ENCODE measurements at places on chromosomes 1 and 21. TPM values are rescaled to one million over a fixed set of nuclear protein-coding genes. Genes with fewer than 3 reads are reported as not detected.

Gene SPRR2F
- total RNA-seq: not detected

Gene SLFNL1
- not detected for total RNA-seq

Gene ZNF697
- total RNA-seq: 8.5 TPM

Gene SDHB
- 84.1 TPM for total RNA-seq

- DNase-seq: peak; percentile 99
- H3K4me1 ChIP-seq: peaks cover 25% of the 10 kb centered on the region
- H3K27me3 ChIP-seq: no peaks in the 10 kb centered on the region
- peaks cover 10% of the 10 kb centered on the region for H3K36me3 ChIP-seq
- H3K4me3 ChIP-seq: peak overlapping the region; percentile 87
Measured at GRCh38 chr1:6601049-6601922, 1.4 kb downstream of the KLHL21 start.

- no peaks in the 10 kb centered on the region for H3K36me3 ChIP-seq
- peak; percentile 91 for DNase-seq
- no peak overlapping the region for H3K27ac ChIP-seq
- H3K4me1 ChIP-seq: peaks cover 14% of the 10 kb centered on the region
- H3K27me3 ChIP-seq: no peaks in the 10 kb centered on the region
Measured at GRCh38 chr1:56958526-56958925, 7.3 kb downstream of the C8B start.

DNA sequence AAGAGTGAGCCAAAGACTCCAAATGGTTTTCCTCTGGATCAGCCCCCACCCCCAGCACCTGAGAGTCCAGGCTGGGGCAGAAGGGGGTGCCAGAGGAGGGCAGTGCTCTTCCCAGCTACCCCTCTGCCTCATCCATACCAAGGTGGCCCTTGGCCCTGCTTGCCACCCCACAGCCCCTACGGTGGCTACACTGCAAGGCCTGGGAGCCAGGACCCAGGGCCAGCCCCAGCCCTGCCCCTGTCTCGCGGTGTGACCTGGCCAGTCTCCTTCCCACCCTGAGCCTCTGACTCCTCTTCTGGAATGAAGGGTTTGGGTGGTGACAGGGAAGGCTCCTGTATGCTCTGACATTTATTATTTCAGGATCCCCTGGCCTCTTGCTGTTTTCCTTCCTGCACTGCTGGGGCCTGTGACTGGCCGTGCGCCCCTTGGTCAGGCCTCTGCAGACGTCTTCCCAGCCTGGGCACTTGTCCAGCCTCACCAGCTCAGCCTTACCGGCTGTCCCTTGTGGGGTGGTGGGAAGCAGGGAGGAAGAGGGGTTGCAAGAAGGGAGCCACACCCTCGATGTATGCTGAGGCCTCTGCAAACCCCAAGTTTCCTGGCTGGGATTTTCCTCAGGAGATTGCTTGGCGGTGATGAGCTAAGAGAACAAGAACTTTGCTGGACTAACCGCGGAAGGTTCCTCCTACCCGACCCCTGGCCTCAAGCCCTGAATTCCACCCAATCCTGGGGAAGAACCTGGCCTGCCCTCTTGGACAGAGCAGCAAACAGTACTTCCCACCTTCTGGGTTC, 13.5 kb downstream of the ASAP3 start:
- peak; percentile 76 for DNase-seq
- H3K4me1 ChIP-seq: peaks cover 42% of the 10 kb centered on the region
- H3K4me3 ChIP-seq: no peak overlapping the region
- H3K36me3 ChIP-seq: no peaks in the 10 kb centered on the region
- peak overlapping the region; percentile 69 for H3K27ac ChIP-seq
- H3K27me3 ChIP-seq: no peaks in the 10 kb centered on the region

GRCh38 chr1:34779962-34780361, 1.1 kb upstream of the GJB3 start:
- no peaks in the 10 kb centered on the region for H3K36me3 ChIP-seq
- H3K4me1 ChIP-seq: 0 out of 2 replicates have a peak, but pooled peaks cover 5% of the 10 kb centered on the region
- H3K4me3 ChIP-seq: no peak overlapping the region
- peaks cover 39% of the 10 kb centered on the region for H3K27me3 ChIP-seq

- H3K27ac ChIP-seq: no peak overlapping the region
- H3K4me3 ChIP-seq: peak overlapping the region; percentile 76
- no peaks in the 10 kb centered on the region for H3K27me3 ChIP-seq
- DNase-seq: peak; percentile 24
Measured at GRCh38 chr1:244919320-244920282, 55.3 kb upstream of the HNRNPU start.

- peak; percentile 4 for DNase-seq
- H3K27me3 ChIP-seq: no peaks in the 10 kb centered on the region
- H3K4me3 ChIP-seq: no peak overlapping the region
- H3K36me3 ChIP-seq: no peaks in the 10 kb centered on the region
- H3K27ac ChIP-seq: no peak overlapping the region
Measured at GRCh38 chr1:82227306-82228095, 426.8 kb downstream of the ADGRL2 start.

DNA sequence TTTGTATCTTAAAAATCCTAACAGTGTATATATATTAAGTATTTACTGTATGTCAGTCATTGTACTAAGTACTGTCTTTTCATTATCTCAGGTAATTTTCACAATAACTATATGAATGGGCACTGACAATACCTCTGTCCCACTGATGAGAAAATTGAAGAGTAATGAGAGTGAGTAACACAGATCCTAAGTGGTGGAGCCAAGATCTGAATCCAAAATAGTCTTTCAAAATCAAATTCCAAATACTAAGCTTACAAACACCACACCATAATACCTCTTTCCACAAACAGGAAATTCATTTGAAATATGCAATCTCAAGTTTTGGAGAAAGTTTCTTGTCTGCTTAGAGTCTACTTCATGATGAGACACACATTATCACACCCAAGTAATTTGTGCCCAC, 105.9 kb upstream of the EDEM3 start:
- no peak overlapping the region for H3K27ac ChIP-seq
- H3K36me3 ChIP-seq: no peaks in the 10 kb centered on the region

GRCh38 chr21:25313829-25314228, 293.5 kb downstream of the MRPL39 start:
- 0 out of 2 replicates have a peak, but pooled peaks cover 4% of the 10 kb centered on the region for H3K4me1 ChIP-seq
- peak overlapping the region; percentile 51 for H3K4me3 ChIP-seq
- no peak overlapping the region for H3K27ac ChIP-seq
- DNase-seq: peak; percentile 56

- no peak for DNase-seq
- H3K27me3 ChIP-seq: no peaks in the 10 kb centered on the region
- H3K4me3 ChIP-seq: no peak overlapping the region
- no peaks in the 10 kb centered on the region for H3K4me1 ChIP-seq
Measured at GRCh38 chr1:187034501-187034900, 205.8 kb downstream of the PLA2G4A start.

- H3K27ac ChIP-seq: no peak overlapping the region
- no peaks in the 10 kb centered on the region for H3K36me3 ChIP-seq
- no peaks in the 10 kb centered on the region for H3K27me3 ChIP-seq
- no peak for DNase-seq
- no peak overlapping the region for H3K4me3 ChIP-seq
Measured at GRCh38 chr1:52180176-52180575, 38.3 kb downstream of the ZFYVE9 start.

- DNase-seq: no peak
- peaks cover 9% of the 10 kb centered on the region for H3K4me1 ChIP-seq
- no peak overlapping the region for H3K4me3 ChIP-seq
- H3K27ac ChIP-seq: no peak overlapping the region
- H3K36me3 ChIP-seq: no peaks in the 10 kb centered on the region
Measured at GRCh38 chr1:65479554-65480204, 59.2 kb downstream of the LEPR start.

DNA sequence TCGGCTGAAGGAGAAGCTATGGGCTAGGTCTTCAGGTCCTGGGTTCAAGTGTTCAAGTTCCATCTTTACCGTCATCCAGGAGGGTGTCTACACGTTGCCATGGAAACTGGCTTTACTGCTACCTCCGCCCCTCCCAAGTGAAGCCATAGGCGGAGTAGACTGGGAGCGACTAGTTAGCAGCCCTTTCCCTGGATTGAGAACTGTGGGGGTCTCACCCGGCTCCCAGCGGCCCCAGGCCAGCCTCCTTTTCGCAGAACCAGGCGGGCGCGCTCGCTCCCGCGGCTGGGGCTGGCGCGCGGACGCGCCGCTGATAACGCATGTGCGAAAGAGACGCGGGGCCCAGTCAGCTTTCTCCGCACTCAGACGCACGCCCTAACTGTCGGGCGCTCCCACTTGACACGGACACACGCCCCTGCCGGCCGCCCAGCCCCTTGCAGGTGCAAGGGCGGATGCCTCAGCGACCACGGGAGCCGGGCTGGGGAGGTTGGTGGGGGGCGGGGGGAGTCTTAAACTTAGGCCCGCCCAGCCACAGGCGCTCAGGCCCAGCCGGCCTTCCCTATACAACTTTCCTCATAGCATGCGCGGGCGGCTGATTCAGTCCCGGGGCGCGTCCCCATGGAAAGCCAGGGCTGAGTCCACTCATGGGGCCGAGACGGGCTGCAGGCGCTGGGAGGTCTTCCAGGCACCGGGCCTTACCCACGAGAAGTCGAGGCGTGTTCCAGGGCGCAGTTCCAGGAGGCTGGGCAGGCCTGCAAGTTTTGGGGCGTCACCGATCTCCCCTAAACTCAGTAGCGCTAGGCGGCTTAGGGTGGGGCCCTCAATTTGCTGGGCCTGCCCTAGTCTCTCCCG, 7.4 kb downstream of the EFNA4 start:
- H3K27me3 ChIP-seq: no peaks in the 10 kb centered on the region
- peak overlapping the region; percentile 67 for H3K4me3 ChIP-seq
- H3K27ac ChIP-seq: peak overlapping the region; percentile 44
- no peaks in the 10 kb centered on the region for H3K36me3 ChIP-seq
- peak; percentile 95 for DNase-seq

- no peaks in the 10 kb centered on the region for H3K36me3 ChIP-seq
- no peak overlapping the region for H3K4me3 ChIP-seq
- no peak overlapping the region for H3K27ac ChIP-seq
- DNase-seq: no peak
- H3K4me1 ChIP-seq: no peaks in the 10 kb centered on the region
Measured at GRCh38 chr1:242025681-242026080, 26.8 kb upstream of the MAP1LC3C start.

- peaks cover 5% of the 10 kb centered on the region for H3K4me1 ChIP-seq
- H3K27me3 ChIP-seq: no peaks in the 10 kb centered on the region
Measured at GRCh38 chr1:201255479-201256362, 27.6 kb upstream of the PKP1 start.

DNA sequence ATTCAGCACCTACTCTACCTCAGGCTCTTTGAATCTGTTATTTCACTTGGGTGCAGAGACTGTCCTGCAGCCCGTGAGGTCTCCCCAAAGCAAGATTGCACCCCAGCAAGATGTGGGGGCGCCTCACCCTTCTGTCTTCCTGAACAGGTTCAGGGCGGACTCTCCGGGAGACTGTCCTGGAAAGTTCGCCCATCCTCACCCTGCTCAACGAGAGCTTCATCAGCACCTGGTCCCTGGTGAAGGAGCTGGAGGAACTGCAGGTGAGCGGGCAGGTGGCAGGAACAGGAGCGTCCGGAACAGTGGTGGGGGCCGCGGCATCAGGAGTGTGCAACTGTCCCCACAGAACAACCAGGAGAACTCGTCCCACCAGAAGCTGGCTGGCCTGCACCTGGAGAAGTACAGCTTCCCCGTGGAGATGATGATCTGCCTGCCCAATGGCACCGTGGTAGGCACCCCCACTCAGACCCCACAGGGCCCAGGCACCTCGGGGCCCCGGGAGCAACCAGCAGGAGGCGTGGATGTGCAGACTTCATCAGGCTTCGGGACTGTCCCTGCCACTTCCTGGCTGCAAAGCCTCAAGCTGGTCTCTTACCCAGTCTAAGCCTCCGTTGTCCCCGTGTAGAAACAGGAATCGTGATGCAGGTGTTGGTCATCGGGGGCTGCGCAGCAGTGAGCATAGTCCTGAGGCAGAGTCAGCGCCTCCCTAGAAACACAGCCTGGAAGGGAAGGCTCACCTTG, 5.9 kb upstream of the MTFR1L start:
- H3K4me1 ChIP-seq: peaks cover 14% of the 10 kb centered on the region
- no peak for DNase-seq
- no peaks in the 10 kb centered on the region for H3K27me3 ChIP-seq
- H3K4me3 ChIP-seq: no peak overlapping the region
- no peaks in the 10 kb centered on the region for H3K36me3 ChIP-seq

GRCh38 chr21:36082237-36082664, 12.4 kb downstream of the CBR1 start:
- H3K4me1 ChIP-seq: no peaks in the 10 kb centered on the region
- no peak overlapping the region for H3K4me3 ChIP-seq
- no peak overlapping the region for H3K27ac ChIP-seq
- no peak for DNase-seq

DNA sequence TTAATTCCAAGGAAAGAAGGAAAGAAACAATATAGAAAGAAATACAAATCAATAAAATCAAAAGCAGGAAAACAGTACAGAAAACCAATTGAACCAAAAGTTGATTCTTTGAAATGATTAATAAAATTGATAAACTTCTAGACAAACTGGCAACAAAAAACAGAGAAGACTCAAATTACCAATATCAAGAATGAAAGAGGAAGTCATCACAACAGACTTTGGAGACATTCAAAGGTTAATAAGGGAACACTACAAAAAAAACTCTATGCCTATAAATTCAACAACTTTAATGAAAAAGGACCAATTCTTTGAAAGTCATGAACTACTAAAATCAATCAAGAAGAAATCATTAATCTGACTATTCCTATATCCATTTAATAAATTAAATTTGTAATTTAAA, 329.3 kb upstream of the NR5A2 start:
- H3K27ac ChIP-seq: no peak overlapping the region
- no peaks in the 10 kb centered on the region for H3K36me3 ChIP-seq
- DNase-seq: no peak
- peaks cover 7% of the 10 kb centered on the region for H3K4me1 ChIP-seq

- H3K4me1 ChIP-seq: no peaks in the 10 kb centered on the region
- no peaks in the 10 kb centered on the region for H3K36me3 ChIP-seq
- H3K27ac ChIP-seq: no peak overlapping the region
- H3K4me3 ChIP-seq: no peak overlapping the region
- peak; percentile 17 for DNase-seq
- H3K27me3 ChIP-seq: no peaks in the 10 kb centered on the region
Measured at GRCh38 chr1:118815909-118816308, 172.2 kb downstream of the TBX15 start.

DNA sequence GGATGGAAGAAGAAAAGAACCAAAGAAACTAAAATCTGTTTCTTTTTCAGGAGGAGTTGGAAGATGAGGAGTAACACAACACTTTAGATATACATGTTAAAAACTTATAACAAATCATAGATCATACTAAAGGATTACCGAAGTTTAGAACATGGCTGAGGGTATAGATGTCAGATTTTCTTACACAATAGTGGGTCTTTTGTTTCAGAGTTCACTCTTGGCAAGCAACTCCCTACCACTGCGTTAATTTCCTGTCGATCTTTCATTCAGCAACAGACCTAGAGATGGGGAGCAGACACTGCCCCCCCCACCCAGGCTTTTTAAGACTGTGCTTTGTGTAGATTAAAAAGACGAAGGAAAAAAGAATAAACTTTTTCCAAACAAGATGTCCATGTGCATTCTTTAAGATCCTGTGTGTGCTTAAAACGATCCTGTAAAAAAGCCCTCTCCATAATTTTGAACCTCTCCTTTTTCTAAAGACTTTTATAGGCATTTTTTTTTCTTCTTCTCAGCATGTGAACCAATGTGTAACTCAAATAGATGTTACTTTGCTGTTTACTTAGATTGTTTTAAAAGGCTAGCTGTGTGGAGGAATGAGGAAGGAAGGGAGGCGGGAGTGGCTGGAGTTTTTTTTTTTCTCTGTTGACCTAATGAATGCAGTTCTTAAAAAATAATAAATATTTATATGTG, 50.4 kb downstream of the NFIA start:
- H3K4me3 ChIP-seq: peak overlapping the region; percentile 24
- 0 out of 2 replicates have a peak, but pooled peaks cover 8% of the 10 kb centered on the region for H3K4me1 ChIP-seq
- H3K36me3 ChIP-seq: no peaks in the 10 kb centered on the region
- peak; percentile 4 for DNase-seq
